ENCODE measurements at places on chromosomes 7 and 10.

DNA sequence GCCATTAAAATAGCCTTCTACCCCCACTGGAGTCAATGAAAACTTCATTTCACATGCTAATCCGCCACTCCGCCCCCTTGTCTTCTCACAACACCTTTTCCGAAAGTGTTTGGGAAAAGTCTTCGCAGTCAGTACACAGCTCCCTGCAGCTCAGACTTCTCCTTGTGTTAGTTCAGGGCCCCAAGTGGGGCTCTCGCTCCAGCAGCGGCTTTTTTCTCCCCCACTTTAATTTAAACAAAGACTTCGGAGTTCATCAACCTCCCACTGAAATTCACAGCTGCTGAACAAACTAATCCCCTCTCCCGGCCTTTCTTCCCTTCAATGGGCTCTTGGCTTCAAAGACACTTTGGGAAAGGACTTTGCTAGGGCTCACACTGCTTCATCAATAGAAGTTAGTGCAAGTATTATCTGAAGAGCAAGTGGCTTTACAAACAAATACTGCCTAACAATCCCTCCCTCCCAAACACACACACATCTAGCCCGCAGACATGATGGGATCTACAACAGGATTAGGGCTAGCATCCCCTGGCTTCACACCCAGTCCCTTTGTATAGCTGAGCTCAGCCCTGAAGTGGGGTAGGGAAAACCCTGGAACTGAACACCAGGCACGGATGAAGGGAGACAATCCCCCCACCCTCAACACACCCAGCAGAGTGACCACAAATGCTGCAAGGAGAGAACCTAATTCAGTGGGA, 23.1 kb downstream of the WNT8B start:
- no peak for DNase-seq

- DNase-seq, result no peak
Measured at GRCh38 chr10:125159932-125160855, at the start of gene CTBP2. TSS of gene CTBP2 (minus strand) at chr10:125160563.

- DNase-seq, result no peak
Measured at GRCh38 chr10:7892146-7892545, 73.8 kb downstream of the TAF3 start.

GRCh38 chr7:41977151-41977651, 259.8 kb downstream of the GLI3 start:
- DNase-seq, result no peak

DNA sequence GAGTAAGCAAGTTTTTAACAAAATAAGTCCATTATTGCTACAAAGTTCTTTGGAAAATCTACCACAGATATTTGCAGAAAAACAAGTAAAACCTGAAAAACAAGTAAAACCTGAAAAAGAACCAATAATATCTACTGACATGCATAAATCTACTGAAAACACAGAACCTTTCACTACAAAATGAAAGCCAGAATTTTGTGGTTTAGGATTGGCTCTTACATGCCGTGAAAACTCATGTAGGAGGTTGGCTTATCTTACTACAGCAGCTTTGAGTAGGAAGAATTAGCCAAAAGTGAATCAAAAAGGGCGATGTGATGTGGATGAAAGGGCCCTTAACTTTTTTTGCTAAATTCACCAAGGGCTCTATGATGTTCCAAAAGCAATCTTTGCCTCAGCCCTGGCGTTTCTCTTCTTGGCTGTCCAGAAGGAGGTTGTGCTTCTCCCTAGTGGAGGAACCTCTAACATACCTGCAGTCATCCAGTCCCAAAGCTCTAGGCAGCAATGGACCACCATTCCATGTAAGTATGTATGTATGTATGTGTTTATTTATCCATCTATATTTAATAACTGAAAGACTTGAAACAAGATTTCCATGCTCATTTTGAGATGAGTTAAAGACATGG, 93.5 kb upstream of the ZNF804B start:
- no peak for DNase-seq

DNA sequence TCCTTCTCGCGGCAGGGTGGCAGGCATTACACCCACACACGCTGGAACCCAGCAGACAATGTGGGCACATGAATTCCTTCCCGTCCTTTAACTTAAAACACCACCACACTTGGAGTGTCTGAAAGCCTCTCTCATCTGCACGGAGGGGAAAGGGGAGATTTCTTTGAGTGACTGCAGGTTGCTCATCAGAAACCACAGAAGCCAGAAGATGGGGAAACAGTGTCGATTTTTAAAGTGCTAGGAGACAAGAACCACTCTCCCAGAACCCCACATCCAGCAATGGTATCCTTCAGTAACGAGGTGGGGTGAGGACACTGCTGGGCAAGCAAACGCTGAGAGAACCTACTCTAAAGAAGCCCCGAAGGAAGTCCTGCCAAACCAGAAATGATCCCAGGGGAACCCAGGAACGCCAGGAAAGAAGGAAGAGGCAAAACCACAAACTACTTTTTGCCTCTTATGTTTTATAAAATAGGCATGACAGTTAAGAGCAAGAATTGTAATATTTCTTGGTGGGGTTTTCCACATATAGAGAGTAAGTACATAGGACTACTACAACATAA, 254.3 kb downstream of the ELFN1 start:
- no peak for DNase-seq

- no peak for DNase-seq
Measured at GRCh38 chr7:68288144-68288593, 1291.5 kb downstream of the TYW1 start.

- DNase-seq, result no peak
Measured at GRCh38 chr7:148858489-148858888, 25.6 kb downstream of the EZH2 start.

DNA sequence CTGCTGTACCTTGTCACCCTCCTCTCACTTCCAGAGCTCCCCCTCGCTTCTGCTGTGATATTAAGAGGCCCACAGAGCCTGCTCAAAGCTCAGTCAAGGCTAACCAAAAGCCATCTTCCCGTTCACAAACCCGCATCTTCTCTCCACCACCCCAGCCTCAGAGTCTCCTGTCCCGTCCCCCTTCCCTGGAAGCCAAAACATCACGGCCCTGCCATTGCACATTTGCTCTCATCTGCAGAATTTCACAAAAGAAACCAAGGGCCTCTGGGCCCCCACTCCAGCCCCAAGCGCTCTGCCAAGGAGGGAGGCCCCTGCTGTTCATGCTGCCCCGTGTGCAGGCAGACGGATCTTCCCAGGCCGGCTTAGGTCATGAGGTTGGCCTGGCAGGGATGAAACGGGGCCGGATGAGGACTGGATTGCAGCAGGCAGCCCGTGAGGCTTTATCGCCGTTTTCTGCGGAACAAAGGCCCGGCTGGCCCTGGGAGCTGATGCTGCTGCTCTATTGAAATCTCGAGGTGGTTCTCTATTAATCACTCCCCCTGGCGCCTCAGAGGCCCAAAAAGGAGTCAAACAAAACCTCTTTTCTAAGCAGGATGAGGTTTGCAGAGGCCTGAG, 31.6 kb upstream of the FOXK1 start:
- DNase-seq, result no peak

DNA sequence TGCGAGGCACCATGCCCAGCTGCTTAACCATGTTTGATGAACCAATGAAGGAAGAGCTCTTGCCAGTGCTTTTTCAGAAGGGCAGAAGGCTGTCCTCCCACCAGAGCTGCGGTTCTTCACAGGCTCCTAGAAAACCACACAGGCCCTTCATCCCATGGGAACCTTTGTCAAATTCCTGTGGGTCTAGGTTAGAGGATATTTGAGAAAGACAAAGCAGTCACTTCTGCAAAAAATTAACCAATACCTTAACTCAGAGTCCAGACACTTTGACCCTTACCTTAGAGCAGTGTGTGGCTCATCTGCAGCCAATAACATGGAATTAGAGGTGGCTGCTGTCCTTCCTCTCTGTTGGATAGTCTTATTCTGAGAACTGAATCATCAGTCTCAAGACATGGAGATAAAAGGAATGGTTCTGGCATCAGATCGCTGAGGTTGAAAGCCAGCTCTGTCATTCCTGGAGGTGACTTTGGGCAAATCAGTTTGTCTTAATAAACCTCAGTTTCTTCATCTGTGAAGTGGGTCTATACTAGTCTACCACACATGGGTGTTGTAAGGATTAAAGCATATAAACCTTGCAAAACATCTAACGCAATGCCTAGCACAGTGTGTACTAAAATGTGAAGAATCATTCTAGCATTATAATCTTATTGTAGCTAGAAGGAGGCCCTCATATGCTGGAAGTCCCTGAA, 65.1 kb upstream of the PIP4K2A start:
- no peak for DNase-seq

GRCh38 chr10:79552143-79552542, 8.1 kb downstream of the SFTPA2 start:
- DNase-seq, result no peak

- DNase-seq, result no peak
Measured at GRCh38 chr10:114391599-114391998, 12.7 kb downstream of the AFAP1L2 start.
